ENCODE measurements at places on chromosomes 6 and 20. TPM values are rescaled to one million over a fixed set of nuclear protein-coding genes. Genes with fewer than 3 reads are reported as not detected.

- DNase-seq: no peak
These were observed 672.9 kb downstream of the HACE1 start for GRCh38 chr6:104186831-104187230.

TGM3 gene
- not detected for total RNA-seq

SLC22A7 gene
- not detected for total RNA-seq

SCGN gene
- total RNA-seq: not detected

GRCh38 chr20:2246069-2246491 is 49.7 kb upstream of the TGM3 start:
- no peak for DNase-seq

All from M059J (cell line).